ENCODE measurements at places on chromosomes 4 and X. TPM values are rescaled to one million over a fixed set of nuclear protein-coding genes. Genes with fewer than 3 reads are reported as not detected.

Gene MAGEE1
- polyA plus RNA-seq = 0.60 TPM

DNA sequence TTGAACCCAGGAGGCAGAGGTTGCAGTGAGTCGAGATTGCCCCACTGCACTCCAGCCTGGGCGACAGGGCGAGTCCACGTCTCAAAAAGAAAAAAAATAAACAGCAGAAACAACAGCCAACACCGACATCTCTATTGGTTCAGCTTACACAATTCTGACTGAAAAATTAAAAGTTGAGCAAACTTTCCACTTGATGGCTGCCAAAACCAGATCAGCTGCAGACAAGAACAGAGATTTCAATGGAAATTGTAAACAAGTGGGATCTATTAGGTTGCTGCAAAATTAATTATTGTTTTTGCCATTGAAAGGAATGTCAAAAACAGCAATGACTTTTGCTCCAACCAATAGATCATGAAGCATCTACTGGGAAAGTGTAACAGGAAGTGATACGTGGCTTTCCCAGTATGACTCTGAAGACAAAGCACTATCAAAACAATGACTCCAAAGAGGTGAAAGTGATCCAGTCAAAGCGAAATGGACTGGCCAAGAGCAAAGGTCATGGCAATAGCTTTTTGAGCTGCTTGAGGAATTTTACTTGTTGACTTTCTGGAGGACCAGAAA lies 26.3 kb downstream of the UPF3B start:
- no peak overlapping the region for H3K4me3 ChIP-seq
- no peak for DNase-seq
- no peaks in the 10 kb centered on the region for H3K36me3 ChIP-seq
- H3K4me1 ChIP-seq = no peaks in the 10 kb centered on the region
- H3K27ac ChIP-seq = no peak overlapping the region

Gene CLCN4
- polyA plus RNA-seq = under 0.01 TPM

DNA sequence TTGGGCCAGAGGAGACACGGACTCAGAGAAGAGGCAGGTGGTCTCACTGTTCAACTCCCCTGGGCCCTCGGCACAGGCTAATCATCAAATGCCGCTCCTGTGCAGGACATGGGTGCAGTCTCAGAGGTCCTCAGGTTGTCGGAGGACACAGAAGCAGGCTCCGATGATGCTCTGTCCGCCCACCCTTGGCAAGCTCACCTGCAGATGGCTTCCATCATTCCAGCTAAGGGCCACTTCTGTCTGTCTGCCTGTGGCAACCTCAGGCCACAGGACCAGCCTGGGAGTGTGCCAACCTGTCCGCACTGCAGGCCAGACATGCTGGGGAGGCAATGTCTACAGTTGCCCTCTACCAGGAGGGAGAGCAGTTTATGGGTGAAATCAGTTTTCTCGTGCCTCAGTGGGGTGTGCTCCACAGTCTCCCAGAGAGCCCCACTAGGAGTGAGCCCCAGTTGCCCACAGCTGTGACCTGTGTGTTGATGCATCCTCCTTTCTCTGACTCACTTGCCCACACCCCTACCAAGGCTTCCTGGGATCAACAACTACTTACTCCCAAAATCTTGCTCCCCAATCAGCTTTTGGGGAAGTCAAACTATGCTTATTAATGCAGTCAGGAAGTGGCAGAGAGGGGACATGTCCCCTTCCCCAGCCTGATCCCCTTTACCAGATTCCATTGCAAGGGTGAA lies 55.9 kb downstream of the HTRA3 start:
- peaks cover 3% of the 10 kb centered on the region for H3K4me1 ChIP-seq
- H3K27me3 ChIP-seq = no peaks in the 10 kb centered on the region
- H3K4me3 ChIP-seq = no peak overlapping the region
- DNase-seq = peak; percentile 61
- no peak overlapping the region for H3K27ac ChIP-seq

DNA sequence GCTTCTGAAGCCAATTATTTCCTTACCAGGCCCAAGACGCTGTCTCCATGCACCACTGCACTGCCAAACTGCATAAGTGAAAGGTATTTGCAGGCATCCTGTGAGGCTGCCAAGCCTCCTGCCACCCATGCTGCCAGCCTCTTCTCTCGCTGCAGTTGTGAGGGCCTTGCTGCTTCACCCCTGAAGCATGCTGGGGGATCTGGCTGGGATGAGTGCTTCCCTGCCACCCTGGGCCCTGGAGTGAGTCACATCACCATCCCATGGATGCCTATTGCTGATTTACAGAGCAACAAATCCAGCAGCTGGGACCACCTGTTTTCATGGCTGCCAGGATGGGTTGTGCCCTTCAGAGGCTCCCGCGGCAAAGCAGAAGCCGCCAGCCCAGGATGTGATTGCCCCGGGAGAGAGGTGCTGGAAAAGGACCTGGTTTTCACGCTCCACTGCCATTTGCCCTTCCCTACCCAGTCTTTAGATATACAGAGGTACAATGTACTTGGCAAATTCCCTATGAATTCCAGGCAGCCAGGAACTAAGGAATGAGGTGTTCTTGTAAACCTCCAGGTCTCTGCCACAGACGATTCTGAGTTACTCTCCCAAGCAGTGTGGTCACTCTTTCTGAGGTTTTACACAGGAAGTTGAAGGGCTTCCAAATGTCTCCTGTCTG lies 41.5 kb upstream of the PTCHD1 start:
- no peaks in the 10 kb centered on the region for H3K27me3 ChIP-seq
- no peaks in the 10 kb centered on the region for H3K4me1 ChIP-seq
- no peak overlapping the region for H3K4me3 ChIP-seq
- H3K36me3 ChIP-seq = no peaks in the 10 kb centered on the region

Gene SLC7A11
- polyA plus RNA-seq = 2.8 TPM

Gene VEGFD
- not detected for polyA plus RNA-seq

Gene RBMXL3
- not detected for polyA plus RNA-seq

Gene CFAP299
- not detected for polyA plus RNA-seq

DNA sequence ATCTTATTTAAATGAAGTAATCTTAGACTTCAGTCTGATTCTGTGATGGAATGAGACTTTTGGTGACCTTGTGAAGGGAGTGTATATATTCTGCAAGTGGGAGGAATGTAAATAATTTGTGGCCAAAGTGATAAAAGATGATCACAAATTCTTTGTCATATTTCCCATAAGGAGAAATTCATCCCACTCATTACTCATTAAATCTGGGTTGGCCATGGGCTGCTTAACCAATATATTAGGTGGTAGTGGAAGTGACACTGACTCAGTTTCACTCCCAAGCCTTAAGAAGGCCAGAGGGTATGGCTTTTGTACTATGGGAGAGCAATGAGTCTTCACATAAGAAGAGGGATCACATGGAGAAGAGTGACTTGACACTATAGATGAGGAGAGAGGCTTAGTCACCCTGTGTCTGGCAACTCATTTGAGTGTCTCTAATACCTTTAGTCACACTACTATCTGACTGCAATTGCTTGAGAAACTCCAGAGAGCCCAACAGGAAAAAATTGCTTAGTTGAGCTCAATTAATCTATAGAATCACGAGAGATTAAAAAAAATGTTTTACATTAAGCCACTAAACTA lies 408.2 kb upstream of the PITX2 start:
- H3K4me1 ChIP-seq = no peaks in the 10 kb centered on the region
- no peak overlapping the region for H3K4me3 ChIP-seq
- no peak overlapping the region for H3K27ac ChIP-seq
- DNase-seq = no peak
- no peaks in the 10 kb centered on the region for H3K36me3 ChIP-seq
- no peaks in the 10 kb centered on the region for H3K27me3 ChIP-seq

DNA sequence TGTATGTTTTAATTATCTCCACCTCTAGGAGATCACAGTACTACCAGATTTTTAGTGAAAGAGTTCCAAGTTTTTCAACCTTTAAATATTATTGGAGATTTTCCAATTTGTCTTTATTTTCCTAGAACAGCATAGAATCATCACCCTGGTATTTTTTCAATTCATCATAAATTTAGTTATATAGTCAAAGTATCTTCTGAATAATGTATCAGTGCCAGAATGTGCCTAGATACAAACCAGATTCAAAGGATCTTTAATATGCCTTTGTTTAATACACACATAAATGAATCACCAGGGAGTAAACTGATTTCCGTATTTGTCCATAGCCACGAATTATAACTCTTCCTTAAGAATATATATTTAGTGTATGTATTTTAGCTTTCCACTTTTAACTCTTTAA lies 1373.1 kb downstream of the STIM2 start:
- no peak overlapping the region for H3K4me3 ChIP-seq
- H3K4me1 ChIP-seq = peaks cover 19% of the 10 kb centered on the region
- no peaks in the 10 kb centered on the region for H3K36me3 ChIP-seq

GRCh38 chrX:154097003-154097588 lies 421 bp downstream of the MECP2 start:
- peak overlapping the region; percentile 81 for H3K4me3 ChIP-seq
- H3K27ac ChIP-seq = peak overlapping the region; percentile 98
- DNase-seq = peak; percentile 90

Gene NXT2
- 10.2 TPM for polyA plus RNA-seq

Gene BLOC1S4
- polyA plus RNA-seq = 12.4 TPM

DNA sequence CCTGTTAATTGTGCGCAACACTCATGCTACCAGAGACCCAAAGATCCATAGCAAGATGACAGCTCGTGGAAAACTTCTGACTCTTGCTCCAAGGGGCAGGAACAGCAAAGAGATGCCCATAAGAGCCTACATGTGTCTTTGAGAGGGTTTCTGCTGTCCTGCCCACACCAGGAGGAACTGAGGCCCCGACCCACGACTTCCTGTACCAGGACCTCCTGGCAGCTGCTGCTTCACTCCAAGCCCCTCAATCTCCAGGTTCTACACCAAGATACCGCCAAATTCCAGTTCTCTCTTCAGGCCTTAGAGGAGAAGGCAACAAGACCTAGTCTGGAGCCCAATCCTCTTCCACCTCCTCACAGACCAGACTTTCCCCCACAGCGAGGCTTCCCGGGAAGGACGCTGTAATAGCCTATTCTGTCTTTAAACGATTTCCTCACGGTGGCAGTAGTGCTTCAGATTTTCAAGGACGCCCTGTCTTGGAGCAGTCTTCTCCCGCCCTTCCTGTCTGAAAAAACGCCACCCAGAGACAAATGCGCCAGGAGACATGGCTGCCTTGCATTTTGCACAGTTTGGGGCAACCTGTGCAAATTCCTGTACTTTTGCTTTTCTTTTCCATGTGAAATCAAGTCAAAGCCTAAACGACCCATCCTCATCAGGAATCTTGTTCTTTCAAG lies 230.2 kb upstream of the STK26 start:
- peak overlapping the region; percentile 21 for H3K4me3 ChIP-seq
- H3K27ac ChIP-seq = no peak overlapping the region
- no peaks in the 10 kb centered on the region for H3K4me1 ChIP-seq

- no peak overlapping the region for H3K27ac ChIP-seq
- DNase-seq = no peak
- H3K4me3 ChIP-seq = no peak overlapping the region
- no peaks in the 10 kb centered on the region for H3K36me3 ChIP-seq
- peaks cover 13% of the 10 kb centered on the region for H3K4me1 ChIP-seq
- H3K27me3 ChIP-seq = no peaks in the 10 kb centered on the region
Observed at GRCh38 chr4:23853986-23854660, 35.7 kb downstream of the PPARGC1A start.

- H3K4me3 ChIP-seq = no peak overlapping the region
- DNase-seq = no peak
- no peaks in the 10 kb centered on the region for H3K27me3 ChIP-seq
- H3K36me3 ChIP-seq = no peaks in the 10 kb centered on the region
- H3K27ac ChIP-seq = no peak overlapping the region
Observed at GRCh38 chr4:21806991-21807390, 141.6 kb downstream of the KCNIP4 start.

Gene COL4A5
- polyA plus RNA-seq = 1.3 TPM

DNA sequence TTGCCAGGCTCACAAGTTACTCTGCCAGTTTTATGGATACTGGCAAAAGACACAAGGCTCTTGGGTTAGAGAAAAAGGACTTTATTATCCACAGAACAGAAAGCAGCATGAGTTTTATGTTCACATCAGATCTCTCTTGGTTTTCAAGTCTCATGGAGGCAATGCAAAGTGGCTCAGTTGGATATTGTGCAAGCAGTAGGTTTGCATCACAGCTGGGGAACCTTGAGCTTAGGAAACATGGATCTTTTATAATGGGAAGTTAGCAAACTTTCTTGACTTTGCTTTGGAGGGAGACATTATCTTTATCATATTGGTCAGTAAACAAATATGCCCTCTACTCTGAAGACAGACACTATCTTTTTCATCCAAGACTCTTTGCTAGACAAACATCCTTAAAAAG lies 109.2 kb upstream of the GRPR start:
- H3K27ac ChIP-seq = no peak overlapping the region
- H3K4me1 ChIP-seq = no peaks in the 10 kb centered on the region
- no peaks in the 10 kb centered on the region for H3K27me3 ChIP-seq

Gene RFC1
- 17.1 TPM for polyA plus RNA-seq

GRCh38 chr4:14877246-14878225 lies 124.7 kb upstream of the CPEB2 start:
- no peak overlapping the region for H3K4me3 ChIP-seq
- peaks cover 31% of the 10 kb centered on the region for H3K4me1 ChIP-seq
- no peaks in the 10 kb centered on the region for H3K36me3 ChIP-seq
- H3K27ac ChIP-seq = peak overlapping the region; percentile 48

DNA sequence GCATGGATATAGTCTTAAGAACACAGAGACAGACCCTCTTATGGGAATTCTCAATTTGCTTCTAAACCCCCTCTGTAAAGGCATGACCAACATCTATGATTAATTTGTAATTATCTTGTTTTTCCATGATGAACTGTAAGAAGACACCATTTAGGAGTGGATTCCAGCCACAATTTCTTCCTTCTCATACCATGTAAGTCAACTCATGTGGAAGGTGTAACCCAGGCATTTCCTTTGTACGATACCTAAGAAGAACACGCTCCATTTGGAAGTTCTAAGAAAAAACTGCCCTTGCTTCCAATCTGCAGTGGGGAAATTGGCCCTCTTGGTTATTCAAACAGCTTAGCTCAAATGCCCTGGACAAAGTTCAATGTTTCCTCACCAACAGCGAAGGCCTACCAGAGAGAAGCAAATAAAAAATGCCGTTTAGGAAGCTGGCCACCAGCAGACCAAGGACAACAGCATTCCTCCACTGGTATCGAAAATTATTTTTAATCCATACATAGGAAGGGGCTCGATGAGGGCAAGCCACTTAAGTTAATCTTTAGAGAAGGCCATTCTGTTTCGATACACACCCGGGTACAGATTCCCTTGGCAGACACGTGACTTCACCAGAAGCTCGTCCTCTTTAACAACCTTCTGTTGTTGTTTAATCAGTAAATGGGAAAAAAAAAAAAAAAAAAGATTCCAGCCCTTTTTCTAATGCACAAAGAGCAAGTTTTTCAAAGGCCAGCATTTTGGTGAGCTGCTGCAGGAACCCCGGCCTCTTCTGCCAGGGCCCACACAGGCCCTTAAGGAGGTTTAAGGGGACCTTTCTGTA lies 2.6 kb downstream of the DHRSX start:
- H3K27ac ChIP-seq = peak overlapping the region; percentile 90
- H3K36me3 ChIP-seq = no peaks in the 10 kb centered on the region
- H3K4me3 ChIP-seq = peak overlapping the region; percentile 94
- no peaks in the 10 kb centered on the region for H3K27me3 ChIP-seq

All from sigmoid colon (tissue), 7 donors.